NCI-H1092 treated with DMSO at 0.1 percent for 48 hours (cell line): ENCODE measurements at places on chromosomes 5 and 9.

DNA sequence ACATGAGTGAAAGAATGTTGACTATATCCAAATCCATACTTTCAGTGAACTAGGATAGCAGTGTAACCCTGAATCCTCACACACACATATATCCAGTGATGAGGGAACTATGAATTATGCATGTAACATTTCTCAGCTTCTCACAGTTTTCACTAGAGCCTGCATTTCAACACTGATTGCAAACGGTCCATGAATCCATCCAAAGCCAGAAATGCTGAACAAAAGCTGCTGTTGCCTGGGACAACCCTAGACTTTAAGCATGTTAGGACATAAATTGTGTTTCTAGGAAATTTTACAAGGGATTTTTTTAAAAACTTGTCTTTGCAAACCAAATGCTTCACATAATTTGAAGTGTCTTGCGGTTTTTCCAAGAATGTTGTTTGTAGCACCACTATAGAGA lies 2010.0 kb upstream of the WWC1 start:
- DNase-seq = no peak

GRCh38 chr9:32755730-32756129 lies 27.6 kb upstream of the TMEM215 start:
- no peak for DNase-seq

DNA sequence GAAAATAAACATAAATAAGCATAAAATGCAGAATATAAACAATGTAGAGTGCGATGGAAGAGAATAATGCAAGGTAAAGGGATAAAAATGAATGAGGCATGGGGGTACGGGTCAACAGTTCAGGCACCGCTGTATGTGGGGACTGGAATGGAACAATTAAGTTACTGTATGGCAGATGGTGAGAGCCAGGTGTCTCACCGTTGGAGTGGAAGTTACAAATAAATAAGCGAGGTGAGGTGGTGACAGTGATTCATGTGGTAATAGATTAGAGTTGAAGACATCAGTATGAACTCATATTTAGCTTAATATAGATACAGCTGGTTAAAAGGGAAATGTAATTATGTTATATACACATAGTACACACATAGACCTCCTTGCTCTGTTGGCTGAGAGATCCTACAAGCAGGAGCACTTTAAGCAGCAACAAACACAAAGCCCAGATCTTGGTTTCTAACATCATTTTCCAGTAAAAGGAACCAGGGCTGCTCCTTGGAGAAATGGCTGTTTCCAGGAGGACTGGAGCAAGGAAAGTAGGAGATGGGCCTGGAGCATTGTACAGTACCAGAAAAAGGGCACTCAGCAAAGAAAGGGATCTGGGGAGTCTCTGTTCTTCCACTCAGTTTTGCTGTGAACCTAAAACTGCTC lies 2.4 kb upstream of the OMD start:
- peak; percentile 39 for DNase-seq

- no peak for DNase-seq
Observed at GRCh38 chr5:66851306-66851705, 255.1 kb downstream of the MAST4 start.

GRCh38 chr5:54148067-54148845 lies 162.1 kb downstream of the ARL15 start:
- DNase-seq = no peak

- DNase-seq = no peak
Observed at GRCh38 chr5:105687493-105687892, 1983.2 kb downstream of the EFNA5 start.

- DNase-seq = no peak
Observed at GRCh38 chr5:132411304-132412013, 41.9 kb downstream of the SLC22A5 start.

- DNase-seq = no peak
Observed at GRCh38 chr9:102967979-102968378, 27.2 kb upstream of the CYLC2 start.

- DNase-seq = no peak
Observed at GRCh38 chr9:112670991-112671625, 46.8 kb downstream of the INIP start.

DNA sequence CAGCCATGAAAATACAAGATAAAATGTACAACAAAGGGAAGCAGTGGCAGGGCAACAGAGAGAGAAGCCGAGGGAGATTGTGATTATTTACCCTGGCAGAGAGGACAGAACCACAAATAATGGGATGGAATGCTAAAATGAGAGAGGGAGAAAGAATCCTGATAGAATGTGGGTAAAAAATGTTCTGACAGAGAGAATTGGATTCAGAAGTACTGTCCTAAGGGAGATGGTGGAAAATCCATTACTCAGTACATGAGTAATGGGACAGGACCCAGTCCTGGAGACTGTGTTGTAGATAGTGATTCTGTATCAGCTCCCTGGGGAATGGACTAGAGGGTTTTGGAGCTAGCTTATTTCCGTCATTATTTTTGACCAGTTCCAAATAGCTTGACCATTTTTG lies 831.5 kb downstream of the MAT2B start:
- no peak for DNase-seq

GRCh38 chr5:31453522-31453921 lies 78.4 kb downstream of the DROSHA start:
- DNase-seq = no peak
